NK-92 treated with Interleukin-12 subunit alpha and Interleukin-12 subunit beta, amount 100 ng/mL, for 24 hours (cell line): ENCODE measurements at places on chromosomes 11 and 22.

- DNase-seq, result no peak
Observed at GRCh38 chr11:86736291-86737143, 63.8 kb upstream of the PRSS23 start.

GRCh38 chr11:84890676-84891075 is 736.5 kb downstream of the DLG2 start:
- DNase-seq, result no peak

DNA sequence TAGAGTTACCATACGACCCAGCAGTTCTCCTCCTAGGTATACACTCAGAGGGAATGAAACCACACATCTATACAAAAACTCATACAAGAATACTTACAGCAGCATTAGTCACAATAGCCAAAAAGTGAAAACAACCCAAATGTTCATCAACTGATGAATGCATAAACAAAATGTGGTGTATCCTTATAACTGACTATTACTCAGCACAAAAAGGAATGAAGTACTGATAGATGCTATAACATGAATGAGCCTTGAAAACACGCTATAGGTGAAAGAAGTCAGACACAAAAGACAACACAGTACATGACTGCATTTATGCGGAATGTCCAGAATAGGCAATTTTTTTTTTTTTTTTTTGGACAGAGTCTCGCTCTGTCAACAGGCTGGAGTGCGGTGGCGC is 23.1 kb downstream of the NCAPD3 start:
- DNase-seq, result no peak

DNA sequence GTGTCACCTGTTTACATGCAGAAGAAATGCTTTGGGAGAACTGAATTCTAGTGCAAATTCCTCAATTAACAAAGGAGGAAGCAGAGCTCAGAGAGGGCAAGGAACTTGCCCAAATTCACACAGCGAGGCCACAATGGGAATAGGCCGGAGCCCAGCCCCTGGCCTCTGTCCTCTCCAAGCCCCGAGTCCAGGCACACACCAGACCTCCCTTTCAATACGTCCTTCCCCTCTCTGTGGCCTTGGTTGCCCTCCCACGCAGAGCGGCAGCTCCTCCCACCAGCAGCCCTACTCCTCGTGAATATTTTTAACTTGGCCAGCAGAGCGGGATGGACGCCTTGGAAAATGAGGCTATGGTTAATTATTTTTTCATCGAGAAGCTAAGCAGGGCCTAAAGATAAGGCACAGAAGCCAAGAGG is 1.6 kb upstream of the CARD10 start:
- no peak for DNase-seq

DNA sequence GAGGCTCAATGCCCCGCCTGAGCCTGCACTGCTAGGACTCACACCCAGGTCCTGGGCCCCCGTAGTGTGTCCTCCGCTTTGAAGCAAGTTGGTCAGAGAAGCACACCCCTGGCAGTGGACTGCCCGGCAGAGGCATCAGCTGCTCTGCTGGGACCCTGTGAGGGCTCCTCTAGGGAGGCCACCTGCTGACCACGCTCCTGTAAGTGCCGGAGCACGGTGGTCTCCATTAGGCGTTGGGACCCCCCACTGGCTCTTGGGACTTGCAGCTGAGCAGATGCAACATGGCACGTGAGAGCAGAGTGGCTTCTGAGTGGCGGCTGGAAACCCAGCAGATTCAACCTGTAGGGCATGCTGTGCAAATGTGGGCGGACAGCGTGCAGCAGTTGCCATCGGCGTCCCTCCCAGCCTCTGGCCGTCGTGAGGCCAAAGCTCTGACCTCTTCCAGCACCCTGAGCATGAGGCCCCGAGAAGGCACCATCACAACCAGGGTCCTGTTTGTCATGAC is 16.9 kb downstream of the MRGPRG start:
- DNase-seq, result no peak

DNA sequence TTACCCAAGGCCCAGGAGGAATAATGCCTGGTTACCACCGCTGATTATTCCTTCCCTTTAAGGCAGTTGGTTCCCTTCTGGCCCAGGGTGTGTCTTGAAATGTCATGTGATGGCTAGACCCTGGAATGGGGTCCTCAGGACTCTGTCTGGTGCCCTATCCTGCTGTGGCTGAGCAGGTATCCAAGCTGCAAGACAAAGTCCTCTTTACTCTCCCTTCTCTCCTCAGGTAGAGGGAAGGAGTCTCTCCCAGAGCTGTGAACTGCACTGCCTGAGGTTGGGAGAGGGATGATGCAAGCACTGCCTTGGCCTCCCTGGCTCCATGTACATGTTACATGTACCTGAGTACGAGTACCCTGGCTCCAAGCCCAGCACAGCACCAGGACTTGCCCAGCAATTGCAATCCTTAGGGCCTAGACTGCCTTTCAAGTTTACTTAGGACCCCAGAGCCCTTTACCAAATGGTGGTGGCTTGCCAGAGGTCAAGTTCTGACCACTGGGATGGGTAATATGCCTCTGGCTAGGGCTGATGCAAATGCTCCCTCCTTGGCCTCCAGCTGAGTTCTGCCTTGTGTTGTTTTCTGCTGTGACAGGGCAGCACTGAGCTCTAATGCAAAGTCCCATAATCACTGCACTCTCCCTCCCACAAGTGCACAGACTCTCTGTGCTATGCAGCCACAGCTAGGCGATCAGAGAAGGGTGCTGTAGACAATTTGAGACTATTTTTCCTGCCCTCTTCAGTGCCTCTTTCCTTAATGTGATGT is 20.7 kb upstream of the AQP11 start:
- no peak for DNase-seq

- no peak for DNase-seq
Observed at GRCh38 chr11:120128392-120129119, 9.4 kb downstream of the TRIM29 start.

GRCh38 chr11:117428856-117429229 is 101.2 kb downstream of the CEP164 start:
- DNase-seq, result no peak

GRCh38 chr22:30880181-30880601 is 88.4 kb downstream of the MORC2 start:
- no peak for DNase-seq

- DNase-seq, result no peak
Observed at GRCh38 chr22:37400719-37401118, 26.6 kb downstream of the ELFN2 start.

- no peak for DNase-seq
Observed at GRCh38 chr11:10192036-10192435, 102.0 kb downstream of the SBF2 start.

- no peak for DNase-seq
Observed at GRCh38 chr11:96798445-96798844, 408.6 kb downstream of the JRKL start.

GRCh38 chr11:13907678-13908077 is 54.8 kb upstream of the SPON1 start:
- no peak for DNase-seq

- DNase-seq, result no peak
Observed at GRCh38 chr11:17719028-17719937, at the start of gene MYOD1. MYOD1 (plus strand) TSS chr11:17719571; CDS start chr11:17719783, 212 bp downstream.

DNA sequence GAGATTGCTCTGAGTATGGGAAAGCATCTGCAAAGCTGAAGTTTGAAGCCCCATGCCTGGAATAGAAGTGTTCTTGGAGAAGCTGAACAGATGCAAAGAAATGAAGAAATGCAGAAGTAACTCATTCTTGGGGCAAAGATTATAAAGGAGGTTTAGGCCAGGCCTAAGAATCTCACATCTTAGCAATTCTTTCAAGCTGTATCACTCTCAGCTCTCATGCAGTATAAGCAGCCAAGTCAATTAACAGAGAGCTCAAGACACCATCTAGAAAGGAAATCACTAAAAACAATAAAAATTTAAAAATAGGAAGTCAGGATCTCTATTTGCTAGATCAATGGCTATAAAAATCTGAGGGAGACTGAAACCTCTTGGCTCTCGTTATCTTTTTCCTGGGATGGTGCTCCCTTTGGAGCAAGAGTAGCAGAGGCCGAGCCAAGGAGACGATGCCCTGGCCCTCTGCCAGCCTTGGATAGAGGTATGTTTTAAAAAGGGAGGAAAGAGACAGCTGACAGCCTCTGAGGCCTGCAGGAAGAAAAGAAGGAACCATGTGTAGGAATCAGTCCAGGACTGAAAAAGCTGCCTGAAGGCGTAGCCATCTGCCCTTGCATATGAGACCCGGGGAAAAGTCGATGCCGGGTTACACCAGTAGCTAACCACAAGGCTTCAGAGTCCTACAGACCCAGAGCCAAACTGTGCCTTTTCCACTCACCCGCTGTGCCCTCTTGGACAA is 229.8 kb downstream of the BLID start:
- no peak for DNase-seq

DNA sequence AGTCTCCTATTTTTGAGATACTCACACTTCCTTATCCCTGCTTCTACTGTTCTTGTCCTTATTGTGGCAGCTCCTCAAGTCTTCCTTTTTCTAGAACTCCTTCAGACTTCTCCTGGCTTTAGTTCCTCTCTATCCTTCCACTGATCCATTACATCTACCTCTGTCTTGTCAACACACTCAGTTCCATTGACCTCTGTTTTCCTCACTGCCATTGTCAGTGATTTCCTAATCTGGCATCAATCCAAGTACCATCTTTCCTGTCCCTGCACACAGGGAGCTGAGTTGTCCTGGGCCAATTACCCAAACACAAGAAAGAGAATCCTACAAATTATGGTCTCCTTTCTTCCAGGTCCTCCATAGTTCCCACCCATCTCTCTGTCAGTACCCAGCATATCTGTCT is 27.9 kb upstream of the RIC3 start:
- DNase-seq, result no peak

DNA sequence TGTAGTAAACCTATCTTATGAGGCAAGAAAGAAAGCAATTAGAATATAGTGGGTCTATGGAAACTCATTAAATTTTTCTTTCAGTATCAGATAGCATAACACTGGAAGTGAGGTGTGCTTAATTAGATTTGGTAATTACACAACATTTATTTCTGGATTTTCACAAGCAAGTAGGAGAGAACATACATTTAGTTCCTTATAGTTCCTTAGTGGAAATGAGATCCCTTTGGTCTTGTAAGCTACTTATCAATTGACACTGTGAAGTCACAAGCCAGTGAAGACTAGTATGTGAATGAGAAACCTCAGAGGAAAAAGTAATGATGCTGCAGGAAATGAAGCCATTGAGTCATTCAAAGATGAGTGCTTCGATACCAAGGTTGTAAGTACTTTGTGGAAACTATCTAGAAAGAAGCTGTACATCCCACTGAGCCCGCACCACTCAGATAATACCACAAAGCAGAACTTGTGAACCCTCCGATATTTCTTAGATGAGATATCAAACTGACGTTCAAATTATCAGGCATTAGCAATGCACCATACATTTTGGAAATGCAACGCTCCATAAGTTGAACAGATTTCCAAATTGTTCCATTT is 53.5 kb downstream of the ENTHD1 start:
- no peak for DNase-seq

- no peak for DNase-seq
Observed at GRCh38 chr22:26516503-26516902, 4.2 kb upstream of the TFIP11 start.

DNA sequence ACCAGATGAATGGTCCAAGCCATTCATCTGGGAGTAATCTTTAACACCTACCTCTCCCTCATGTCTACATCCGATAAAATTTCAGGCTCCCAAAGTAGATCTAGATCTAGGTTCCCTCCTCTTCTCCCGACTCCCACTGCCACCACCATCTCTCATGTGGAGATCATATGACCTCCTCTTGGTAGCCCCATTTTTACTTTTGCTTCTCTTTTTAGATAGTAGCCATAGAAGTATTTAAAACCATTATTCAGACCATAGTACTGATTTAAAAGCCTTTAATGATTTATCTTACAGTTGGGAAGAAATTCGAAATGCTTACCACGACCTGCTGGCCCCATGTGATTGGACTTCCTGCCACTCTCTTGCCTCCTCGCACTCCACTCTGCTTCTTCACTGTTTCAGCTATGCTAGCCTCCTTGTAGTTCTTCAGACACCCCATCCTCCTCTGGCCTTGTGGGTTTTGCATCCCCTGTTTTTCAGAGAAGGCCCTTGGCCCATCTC is 98.5 kb downstream of the RASSF10 start:
- DNase-seq, result no peak

DNA sequence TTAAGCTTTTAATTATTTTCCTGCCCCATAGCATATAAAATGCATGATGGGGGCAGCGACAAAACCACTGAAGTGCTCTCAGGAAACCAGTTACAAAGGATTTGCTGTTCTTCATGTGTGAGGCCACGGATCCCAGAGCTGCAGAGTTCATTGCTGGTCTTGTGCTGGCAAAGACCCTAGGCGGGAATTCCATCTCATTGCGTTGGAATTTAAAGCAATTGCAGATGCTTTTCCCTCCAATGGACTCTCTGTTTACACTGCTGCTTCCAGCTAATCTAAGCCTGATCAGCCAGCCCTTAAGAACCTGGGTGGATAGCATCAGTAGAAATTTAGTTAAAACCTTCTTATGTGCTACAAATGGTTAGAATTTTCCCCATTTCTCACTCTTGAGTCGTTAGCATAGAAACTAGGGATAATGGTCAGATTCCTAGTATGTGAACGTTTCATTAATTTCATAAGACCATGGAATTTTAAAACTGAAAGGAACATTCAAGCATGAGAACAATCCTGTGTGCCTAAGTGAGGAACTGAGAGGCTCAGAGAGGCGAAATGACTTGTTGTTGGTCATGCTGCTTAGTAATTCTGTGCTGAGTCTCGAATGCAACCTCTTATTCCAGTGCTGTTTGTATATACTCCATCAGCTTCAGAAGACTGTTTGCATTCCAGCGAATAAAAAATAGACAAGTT is 36.1 kb upstream of the ADSL start:
- DNase-seq, result no peak

GRCh38 chr11:82867495-82868082 is 32.6 kb downstream of the PRCP start:
- DNase-seq, result peak; percentile 40

GRCh38 chr11:2320568-2321310 is 18.9 kb downstream of the TSPAN32 start:
- no peak for DNase-seq

GRCh38 chr22:49897015-49897684 is 21.1 kb downstream of the ALG12 start:
- DNase-seq, result no peak

GRCh38 chr11:94120946-94121345 is 7.7 kb upstream of the PANX1 start:
- DNase-seq, result no peak

DNA sequence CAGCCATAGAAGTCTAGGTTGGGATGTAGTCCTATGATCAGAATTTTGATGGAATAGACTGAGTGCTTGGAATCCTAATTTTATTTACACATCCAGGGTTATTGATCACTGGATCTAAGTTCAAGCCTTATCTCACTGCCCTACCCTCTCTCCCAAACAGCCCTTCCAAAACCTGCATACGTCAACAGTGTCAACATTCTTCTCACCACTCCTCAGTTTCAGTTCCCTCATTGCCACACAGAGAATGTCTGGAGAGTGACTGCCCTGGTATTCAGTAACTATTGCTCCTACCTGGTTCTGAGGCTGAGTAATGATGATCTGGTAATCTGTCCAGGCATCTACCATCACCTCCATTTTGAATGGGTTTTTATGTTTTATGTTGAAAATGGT is 60.0 kb downstream of the GLYATL1 start:
- no peak for DNase-seq

- no peak for DNase-seq
Observed at GRCh38 chr11:21421711-21422329, 752.4 kb downstream of the NELL1 start.
